Thoracic aorta (tissue), 2 donors: ENCODE measurements at places on chromosomes 2 and 18. TPM values are rescaled to one million over a fixed set of nuclear protein-coding genes. Genes with fewer than 3 reads are reported as not detected.

The SH3RF3 gene
- 61.7 TPM for total RNA-seq

The ALPI gene
- total RNA-seq = not detected

The RND3 gene
- 27.9 TPM for total RNA-seq

DNA sequence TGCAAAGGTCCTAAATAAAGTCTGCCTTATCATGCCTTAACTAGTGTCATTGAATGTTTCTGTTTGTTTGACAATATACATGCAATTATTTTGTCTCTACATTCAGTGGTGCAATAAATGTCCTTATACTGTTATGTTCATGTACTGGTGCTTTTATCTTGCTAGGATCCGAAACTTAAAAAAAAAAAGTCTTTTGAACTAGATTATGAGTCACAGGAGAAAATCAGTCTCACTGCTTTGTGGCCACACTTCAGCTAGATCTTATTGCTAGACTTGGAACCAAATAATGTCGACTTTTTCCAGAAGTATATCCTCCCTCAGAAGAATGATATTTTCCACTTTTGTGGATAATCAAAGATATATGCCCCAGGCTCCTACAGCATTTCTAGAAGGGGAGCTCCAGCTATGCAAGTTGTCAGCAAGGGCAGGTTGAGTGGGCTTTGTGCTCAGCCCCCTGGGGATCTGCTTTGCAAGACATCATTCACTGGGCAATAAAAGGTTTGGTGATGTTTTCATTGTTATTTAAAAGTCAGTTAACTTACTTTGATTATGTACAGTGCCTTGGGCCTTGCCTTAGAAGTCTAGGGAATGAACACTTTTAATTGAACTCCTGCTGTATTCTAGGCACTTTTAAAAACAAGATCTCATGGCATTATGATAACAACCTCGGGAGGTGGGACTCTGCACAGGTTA, 157.1 kb upstream of the LRRTM1 start:
- DNase-seq = no peak
- no peaks in the 10 kb centered on the region for H3K4me1 ChIP-seq
- no peaks in the 10 kb centered on the region for H3K27me3 ChIP-seq
- no peak overlapping the region for H3K27ac ChIP-seq
- H3K36me3 ChIP-seq = no peaks in the 10 kb centered on the region
- no peak overlapping the region for H3K4me3 ChIP-seq

GRCh38 chr2:197324801-197325200, 14.2 kb upstream of the ANKRD44 start:
- no peaks in the 10 kb centered on the region for H3K4me1 ChIP-seq
- H3K27ac ChIP-seq = no peak overlapping the region
- H3K27me3 ChIP-seq = no peaks in the 10 kb centered on the region
- no peaks in the 10 kb centered on the region for H3K36me3 ChIP-seq
- no peak overlapping the region for H3K4me3 ChIP-seq

The BCL2 gene
- total RNA-seq = 29.3 TPM

DNA sequence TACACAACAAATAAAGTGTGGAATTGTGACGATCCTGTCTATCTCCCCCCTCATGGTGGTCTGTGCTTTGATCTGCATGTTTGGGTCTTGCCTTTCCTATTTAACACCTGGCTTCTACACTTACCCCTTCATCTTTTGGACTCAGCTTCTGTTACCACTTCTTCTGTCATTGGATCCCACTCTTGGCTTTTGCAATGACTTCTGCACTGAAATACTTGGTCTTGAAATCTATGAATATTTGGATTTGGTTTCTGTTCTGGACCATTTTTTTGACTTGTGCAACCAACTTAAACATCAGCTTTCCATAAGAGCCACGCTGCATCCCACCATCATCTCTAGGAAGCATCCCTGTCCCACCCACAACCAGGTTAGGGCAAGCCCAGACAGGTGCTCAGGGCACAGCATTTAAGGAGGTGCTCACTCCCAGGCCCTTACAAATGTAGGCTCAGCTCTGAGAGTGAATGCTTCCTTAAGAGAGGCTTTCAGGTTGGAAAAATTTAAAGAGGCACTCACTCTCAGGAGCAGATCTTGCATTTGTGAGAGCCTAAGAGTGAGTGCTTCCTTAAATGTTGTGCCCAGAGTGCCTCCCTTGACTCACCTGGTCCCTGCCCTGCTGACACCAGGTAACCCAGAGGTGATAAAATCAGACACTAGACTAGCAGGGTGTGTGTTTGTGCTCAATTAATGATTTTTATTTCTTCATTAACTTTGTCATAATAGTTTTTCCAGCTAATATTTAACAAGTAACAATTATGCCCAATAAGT, 124.5 kb upstream of the SH3BP4 start:
- H3K4me3 ChIP-seq = no peak overlapping the region
- H3K4me1 ChIP-seq = no peaks in the 10 kb centered on the region
- no peaks in the 10 kb centered on the region for H3K36me3 ChIP-seq
- no peak for DNase-seq

The DUSP2 gene
- 22.2 TPM for total RNA-seq

DNA sequence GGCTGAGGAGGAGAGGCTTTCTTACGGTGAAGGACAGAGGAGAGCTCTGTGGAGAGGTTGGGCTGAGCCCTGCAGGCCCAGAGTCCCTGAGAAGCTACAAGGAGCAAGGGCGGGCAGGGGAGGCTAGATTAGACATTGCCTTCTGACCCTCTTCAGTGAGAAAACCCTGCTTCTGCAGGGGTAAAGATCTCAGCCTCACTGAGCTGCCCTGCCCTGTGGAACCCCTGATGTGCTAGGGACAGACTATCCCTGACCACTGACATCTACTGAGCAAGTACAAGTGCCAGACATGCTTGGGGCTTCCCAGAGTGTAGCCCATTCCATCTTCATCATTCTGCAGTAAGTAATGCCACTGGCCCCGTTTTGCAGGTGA, 111.5 kb downstream of the CYP26B1 start:
- no peak for DNase-seq
- H3K4me1 ChIP-seq = no peaks in the 10 kb centered on the region
- no peak overlapping the region for H3K4me3 ChIP-seq
- no peak overlapping the region for H3K27ac ChIP-seq
- H3K36me3 ChIP-seq = no peaks in the 10 kb centered on the region
